ENCODE measurements at places on chromosomes 4 and X. TPM values are rescaled to one million over a fixed set of nuclear protein-coding genes. Genes with fewer than 3 reads are reported as not detected.
A peak's percentile ranks its signal among the peaks of the same experiment; 100 is the strongest.

DNA sequence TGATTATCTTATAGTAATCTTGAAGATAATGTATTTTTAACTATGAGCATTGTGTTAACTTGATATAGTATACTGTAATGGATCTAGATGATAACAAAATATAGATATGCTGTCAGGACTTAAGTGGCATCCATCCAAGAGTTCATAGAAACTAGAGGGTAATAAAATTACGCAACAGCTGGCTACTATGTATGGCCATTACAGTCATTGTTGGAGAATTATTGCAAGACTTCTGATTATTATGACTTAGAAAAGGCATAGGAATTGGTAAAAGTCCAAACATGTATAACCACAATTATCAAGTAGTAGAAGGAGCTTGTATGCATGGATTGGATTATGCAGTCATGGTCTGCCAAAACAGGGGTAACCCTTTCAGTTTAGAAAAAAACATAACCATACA is 9.5 kb downstream of the OGT start:
- H3K27me3 ChIP-seq, result no peaks in the 10 kb centered on the region
- no peak for DNase-seq
- H3K4me1 ChIP-seq, result peaks cover 11% of the 10 kb centered on the region
- H3K36me3 ChIP-seq, result peaks cover 13% of the 10 kb centered on the region

DNA sequence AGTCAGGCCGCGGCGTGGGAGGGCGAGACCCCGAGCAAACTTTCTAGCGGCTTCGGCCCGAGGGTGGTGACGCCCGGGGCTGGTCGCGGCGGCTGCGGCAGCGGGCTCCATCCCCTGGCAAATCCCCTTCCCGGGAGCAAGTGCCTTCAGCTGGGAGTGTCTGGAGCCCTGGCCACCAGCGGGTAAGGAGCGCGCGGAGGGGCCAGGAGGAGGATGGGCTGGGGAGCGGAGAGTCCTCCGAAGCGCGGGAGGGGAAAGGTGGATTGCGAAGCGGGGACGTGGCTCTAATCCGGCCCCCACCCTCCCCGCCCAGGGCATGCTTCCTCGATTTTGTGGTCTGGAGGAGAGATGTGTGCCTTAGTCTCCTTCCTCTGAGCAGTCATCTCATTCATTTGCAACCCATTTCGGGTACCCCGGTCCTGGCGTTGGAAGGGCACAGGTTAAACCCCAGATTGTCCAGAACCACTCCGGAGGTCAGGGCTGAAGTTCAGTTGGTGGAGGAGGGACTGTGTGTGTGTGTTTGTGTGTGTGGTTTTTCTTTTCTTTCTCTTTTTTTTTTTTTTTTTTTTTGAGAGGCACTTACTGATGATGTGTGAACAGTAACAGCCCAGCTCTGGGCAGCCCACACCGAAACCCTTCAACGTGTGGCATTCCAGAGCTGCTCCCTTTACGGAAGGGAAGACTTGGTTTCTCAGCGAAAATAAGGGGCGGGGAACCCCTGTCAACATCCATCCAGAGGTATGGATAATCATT is 516 bp downstream of the SGMS2 start:
- H3K36me3 ChIP-seq, result no peaks in the 10 kb centered on the region
- H3K4me1 ChIP-seq, result peaks cover 17% of the 10 kb centered on the region
- H3K27ac ChIP-seq, result peak overlapping the region; percentile 83
- DNase-seq, result no peak

- peak overlapping the region; percentile 93 for H3K27ac ChIP-seq
- peaks cover 50% of the 10 kb centered on the region for H3K4me1 ChIP-seq
- no peaks in the 10 kb centered on the region for H3K27me3 ChIP-seq
- H3K36me3 ChIP-seq, result no peaks in the 10 kb centered on the region
Observed at GRCh38 chr4:48079972-48080391, 54.1 kb downstream of the TXK start.

- peaks cover 36% of the 10 kb centered on the region for H3K4me1 ChIP-seq
- H3K36me3 ChIP-seq, result no peaks in the 10 kb centered on the region
- no peak overlapping the region for H3K4me3 ChIP-seq
- no peaks in the 10 kb centered on the region for H3K27me3 ChIP-seq
- H3K27ac ChIP-seq, result no peak overlapping the region
Observed at GRCh38 chr4:86296865-86297264, 63.0 kb downstream of the MAPK10 start.

LDOC1 gene
- 52.2 TPM for total RNA-seq

DCAF12L2 gene
- total RNA-seq, result 1.6 TPM

GAGE12J gene
- not detected for total RNA-seq

SHROOM4 gene
- 15.4 TPM for total RNA-seq
